Activated naive CD4-positive, alpha-beta T cell treated with anti-CD3 and anti-CD28 coated beads for 36 hours (primary cell): ENCODE measurements at places on chromosomes 6 and 20. TPM values are rescaled to one million over a fixed set of nuclear protein-coding genes. Genes with fewer than 3 reads are reported as not detected.

The RIPOR2 gene
- total RNA-seq = 116 TPM

The FAM209B gene
- total RNA-seq = 0.95 TPM

The STK4 gene
- total RNA-seq = 110 TPM

The MRAP2 gene
- total RNA-seq = not detected

- DNase-seq = no peak
These were observed 682.0 kb downstream of the GRIK2 start for GRCh38 chr6:102075539-102075938.

DNA sequence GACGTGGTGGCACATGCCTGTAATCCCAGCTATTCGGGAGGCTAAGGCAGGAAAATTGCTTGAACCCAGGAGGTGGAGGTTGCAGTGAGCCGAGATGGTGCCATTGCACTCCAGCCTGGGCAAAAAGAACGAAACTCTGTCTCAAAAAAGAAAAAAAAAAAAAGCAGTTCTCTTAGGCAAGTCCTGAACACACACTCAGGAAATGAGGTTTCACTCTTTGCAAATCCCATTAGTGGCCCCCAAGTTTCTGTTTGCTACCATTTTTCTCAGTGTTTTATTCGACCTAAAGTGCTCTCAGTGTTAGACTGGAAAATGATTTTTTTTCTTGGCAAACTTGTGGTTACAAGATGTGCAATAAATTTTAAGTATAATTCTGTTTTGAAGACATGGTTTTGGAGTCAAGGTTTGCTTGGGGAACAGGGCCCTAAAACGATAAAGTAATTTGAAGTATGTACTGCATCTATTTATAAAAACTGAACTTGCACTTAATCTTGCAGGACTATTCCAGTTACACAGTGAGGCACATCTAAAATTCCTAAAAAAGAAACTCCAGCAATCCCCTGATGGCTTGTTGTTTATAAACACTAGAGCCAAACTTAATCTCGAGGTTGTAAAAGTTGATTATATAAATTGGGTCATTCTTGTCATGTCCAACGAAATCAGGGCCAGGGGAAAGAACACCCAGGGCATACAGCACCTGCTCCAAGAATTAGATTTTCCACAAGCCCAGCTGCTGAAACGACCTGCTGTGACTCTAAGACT is 42.6 kb downstream of the MAP1LC3A start:
- no peak for DNase-seq

- DNase-seq = no peak
These were observed 1021.6 kb downstream of the EYS start for GRCh38 chr6:64685401-64685800.

- no peak for DNase-seq
These were observed 26.9 kb downstream of the FAM50B start for GRCh38 chr6:3876101-3876500.

- DNase-seq = no peak
These were observed 162.2 kb downstream of the GJA1 start for GRCh38 chr6:121597654-121598053.

- no peak for DNase-seq
These were observed 42.0 kb upstream of the GMPR start for GRCh38 chr6:16196260-16196983.

DNA sequence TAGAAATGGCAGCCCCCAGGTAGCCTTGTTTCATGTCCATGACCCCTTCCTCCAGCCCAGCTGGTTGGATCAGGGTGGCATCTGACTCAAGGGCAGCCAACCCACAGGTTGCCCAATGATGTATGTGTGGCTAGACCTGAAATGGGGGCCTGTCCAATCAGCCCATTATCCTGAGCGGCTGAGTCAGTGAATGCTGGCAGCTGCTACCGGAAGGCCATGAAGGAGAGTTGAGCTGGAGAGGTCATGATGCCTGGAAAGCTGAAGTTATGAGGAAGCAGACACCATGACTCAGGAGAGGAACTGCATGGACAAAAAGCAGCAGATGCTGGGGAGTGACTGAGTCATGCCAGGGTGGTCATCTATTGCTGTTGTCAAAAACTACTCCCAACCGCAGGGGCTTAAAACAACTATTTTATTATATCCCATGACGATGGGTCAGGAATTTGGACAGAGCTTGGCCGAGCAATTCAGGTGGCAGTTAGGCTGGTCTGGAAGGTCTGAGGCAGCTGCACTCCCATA is 67.3 kb downstream of the MDGA1 start:
- no peak for DNase-seq

DNA sequence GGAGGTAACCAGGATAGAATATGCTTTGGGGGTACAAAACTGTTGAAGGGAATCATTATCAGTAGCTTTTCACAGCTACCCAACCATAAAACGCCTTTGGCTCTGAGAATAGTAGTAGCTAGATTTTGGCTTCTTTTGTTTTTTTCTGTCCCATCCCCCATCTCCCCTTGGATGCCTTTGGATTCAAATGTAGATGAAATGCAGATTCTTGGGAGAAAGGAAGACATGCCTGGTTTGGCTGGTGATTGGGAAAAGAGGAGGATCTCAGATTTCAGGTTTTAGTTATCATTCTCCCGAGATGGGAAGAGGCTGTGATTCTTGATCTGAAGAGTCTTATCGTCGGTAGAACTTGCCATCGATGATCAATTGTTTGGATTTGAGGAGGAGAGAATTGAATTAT is 3.5 kb upstream of the CDYL start:
- no peak for DNase-seq
